ENCODE measurements at places on chromosomes 5 and 9. TPM values are rescaled to one million over a fixed set of nuclear protein-coding genes. Genes with fewer than 3 reads are reported as not detected.

DNA sequence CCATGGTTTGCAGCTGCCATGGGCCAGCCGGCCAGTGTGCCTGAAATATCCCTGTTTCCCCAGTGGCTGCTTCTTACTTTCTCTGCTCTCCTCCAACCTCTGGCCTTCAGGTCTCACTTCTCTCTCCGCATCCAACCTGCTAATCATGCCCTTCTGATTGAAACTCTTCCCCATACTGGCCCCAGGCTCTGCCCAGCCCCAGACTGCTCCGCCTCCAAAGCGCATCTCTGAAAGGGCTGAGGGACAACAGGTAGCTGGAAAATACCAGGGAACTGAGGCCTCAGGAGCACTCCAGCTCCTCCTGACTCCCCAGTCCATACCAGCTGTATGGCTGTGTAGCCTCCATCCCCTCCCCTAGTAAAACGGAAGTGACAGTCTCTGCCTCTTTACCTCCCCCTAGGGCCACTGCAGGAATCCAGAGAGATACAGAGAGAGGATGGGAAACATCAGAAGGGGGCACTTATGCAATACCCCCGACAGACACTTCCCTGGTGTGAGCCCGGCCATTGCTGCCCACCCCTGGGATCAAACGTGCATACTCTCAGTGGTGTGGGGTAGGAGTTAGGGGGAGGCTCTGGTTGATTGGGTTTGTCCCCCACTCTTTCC, 34.2 kb downstream of the PAX5 start:
- DNase-seq, result no peak

- DNase-seq, result no peak
Observed at GRCh38 chr9:131259432-131259898, 16.8 kb downstream of the FAM78A start.

DNA sequence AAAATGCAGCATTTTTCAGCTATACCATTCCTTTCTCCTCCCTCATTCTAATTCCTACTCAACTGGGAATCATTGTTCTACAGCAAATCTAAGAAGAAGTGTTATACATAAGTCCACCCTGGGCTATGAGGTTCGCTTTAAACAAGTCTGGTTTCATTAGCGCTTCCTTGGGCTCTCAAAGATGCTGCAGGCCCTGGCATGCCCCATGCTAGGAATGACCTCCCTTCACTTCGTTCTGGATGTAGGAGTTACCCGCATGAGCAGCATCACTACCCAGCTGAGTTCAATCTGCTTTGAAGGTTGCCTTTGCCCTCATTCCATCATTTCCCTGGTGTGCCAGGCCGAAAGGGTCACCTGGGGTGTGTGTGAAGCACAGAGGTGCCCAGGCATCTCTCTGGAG, 35.4 kb downstream of the F2R start:
- no peak for DNase-seq

DNA sequence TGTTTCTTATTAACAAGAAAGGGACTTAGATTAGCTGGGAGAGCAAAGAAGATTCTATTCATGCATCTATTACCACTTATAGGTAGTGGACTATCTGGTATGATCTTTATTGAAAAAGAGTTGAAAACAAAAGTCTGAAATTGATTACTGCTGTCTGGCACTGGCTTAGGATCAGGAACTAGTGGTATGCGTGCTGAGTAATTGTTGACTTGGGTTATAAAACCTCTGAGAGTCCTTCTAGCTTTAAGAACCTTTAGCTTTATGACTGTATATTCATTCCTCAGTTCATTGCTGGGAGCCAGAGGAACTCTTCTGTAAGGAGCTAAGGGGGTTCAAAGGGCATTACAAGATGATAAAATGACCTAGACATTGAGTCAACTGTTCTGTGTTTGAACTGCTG, 7.6 kb downstream of the SLC1A1 start:
- DNase-seq, result no peak

DNA sequence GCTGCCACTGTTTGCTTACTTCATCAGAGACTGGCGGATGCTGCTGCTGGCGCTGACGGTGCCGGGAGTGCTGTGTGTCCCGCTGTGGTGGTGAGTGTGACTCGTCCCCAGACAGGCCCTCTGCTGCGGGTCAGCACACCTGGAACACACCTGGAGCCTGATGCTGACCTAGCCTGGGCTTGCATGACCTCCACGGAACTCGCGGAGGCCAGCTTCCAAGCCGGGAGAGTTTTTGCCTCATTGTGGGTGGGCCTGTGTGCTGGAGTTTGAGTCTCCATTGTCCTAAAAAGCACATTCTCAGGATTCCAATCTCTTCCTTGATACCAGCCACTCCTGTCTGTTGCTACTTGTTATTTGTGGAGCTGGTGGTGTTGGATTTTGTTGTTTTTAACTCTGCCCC, 28.1 kb downstream of the SLC22A4 start:
- no peak for DNase-seq

GRCh38 chr5:168796000-168796399, 216.8 kb upstream of the PANK3 start:
- no peak for DNase-seq

DNA sequence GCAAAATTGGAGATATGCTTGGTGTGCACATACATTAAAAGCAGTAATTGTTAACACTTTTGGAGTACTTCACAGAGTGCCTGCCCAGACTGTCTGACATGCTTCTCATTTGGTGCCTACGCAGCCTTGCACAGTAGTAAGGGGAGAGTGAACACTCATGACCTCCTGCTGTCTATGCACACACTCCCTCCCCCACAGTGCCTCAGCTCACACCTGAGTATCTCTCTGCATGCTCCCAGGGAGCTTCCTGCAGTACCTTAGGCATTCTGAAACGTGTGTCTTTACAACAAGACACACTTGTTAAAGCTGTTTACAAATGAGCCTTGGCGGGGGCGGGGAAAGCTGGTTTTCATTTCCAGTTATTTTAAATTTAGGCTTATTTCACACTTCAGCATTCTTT, 18.0 kb downstream of the MAP3K1 start:
- DNase-seq, result no peak

DNA sequence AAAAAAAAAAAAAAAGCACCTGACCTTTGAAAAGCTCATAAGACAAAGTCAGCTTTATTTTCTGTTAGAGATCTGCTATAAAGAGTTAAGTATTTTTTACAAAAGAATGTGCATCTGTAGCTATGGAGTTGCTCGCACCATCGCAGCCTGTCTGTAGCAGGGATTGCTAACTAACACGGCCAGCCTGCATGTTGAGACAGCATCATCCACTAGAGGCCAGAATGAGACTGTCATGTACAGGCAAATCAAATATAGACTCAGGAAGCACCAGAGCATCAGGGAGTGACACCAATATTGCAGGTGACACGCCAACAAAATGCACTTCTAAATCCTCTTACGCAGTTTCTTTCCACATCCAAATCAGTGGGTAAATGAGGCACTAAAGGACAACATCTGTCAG, 136.3 kb upstream of the RASEF start:
- DNase-seq, result no peak

- no peak for DNase-seq
Observed at GRCh38 chr5:79821-80220, 12.1 kb upstream of the PLEKHG4B start.

DNA sequence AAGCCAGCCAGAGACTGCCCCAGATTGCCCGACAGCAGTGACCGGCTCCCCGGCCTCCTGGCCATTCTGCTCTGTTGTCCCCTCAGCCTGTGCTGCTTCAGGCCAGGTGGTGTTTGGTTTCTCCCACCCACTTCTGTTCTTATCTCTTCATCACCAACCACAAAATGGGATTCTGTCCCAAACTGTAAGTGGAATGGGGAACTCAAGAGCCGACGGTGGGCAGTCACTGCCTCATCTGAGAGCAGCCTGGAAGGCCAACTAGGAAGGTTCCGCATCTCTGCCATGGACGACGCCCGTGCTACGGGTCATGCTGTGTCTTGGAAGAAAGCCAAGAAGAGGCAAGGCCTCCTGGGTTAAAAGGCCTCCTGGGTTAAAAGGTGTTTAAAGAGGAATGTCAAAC, 219.0 kb upstream of the PIK3R1 start:
- no peak for DNase-seq

- DNase-seq, result no peak
Observed at GRCh38 chr5:59528202-59528862, 365.2 kb downstream of the PDE4D start.

DNA sequence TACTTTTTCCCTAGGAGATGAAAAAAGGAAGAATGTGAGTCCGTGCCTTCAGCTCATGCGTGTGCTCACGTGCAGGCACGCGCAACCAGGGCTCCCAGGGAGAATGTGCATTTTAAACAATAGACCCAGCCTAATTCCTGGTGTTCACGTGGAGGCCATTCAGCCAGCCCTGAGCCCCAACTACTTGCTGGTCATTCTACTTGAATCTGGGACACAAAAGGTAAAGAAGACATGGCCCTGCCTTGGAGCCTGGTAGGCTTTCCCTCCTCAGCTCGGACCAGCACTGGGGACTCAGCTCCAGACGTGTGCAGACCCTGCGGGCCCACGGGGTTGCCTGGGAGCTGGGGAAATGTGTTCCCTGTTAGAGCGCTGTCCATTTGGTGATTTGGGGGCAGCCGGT, 125.5 kb downstream of the MVB12B start:
- no peak for DNase-seq

DNA sequence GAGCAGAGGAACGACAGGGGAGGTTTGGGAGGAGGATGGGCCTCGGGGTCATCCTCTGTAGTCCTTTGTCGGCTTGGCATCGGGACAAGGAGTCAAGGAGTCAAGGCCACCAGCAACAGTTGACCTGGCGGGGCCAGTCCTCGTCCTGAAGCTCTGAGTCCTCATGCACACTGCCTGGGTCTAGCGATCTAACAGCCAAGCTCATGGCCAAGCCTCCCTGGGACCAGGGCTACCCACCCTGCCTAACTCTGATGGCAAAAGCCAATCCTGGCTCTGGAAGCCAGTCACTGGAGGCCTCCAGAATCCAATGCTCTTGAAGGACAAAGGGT, 49.8 kb downstream of the CAMK2A start:
- no peak for DNase-seq

- no peak for DNase-seq
Observed at GRCh38 chr9:86342269-86342668, 11.9 kb downstream of the TUT7 start.

- no peak for DNase-seq
Observed at GRCh38 chr5:126718236-126718868, 58.6 kb upstream of the LMNB1 start.

DNA sequence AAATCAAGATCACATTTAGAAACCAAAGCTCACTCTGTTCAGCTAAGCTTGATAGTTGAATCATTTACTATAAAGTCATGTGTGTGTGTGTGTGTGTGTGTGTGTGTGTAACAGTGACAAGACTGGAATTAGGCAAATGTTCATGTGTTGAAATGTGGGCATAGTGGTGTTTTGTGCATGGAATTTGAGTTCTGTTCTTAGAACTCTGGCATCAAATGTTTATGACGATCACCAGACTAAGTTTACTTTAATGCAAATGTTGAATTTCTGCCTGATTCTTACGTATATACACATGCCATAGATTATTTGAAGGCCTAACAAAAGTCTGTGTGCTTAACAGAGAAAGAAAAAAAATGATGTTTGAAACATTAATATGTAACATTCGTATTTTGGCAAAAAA, 72.8 kb upstream of the COL5A1 start:
- DNase-seq, result no peak

- DNase-seq, result no peak
Observed at GRCh38 chr5:54177058-54177457, 133.3 kb downstream of the ARL15 start.

- DNase-seq, result no peak
Observed at GRCh38 chr9:86734771-86735170, 212.5 kb downstream of the GAS1 start.

GRCh38 chr5:115384587-115385375, 88.3 kb upstream of the CCDC112 start:
- no peak for DNase-seq

GRCh38 chr9:28651050-28651722, 1077.9 kb upstream of the C9orf72 start:
- DNase-seq, result no peak

DNA sequence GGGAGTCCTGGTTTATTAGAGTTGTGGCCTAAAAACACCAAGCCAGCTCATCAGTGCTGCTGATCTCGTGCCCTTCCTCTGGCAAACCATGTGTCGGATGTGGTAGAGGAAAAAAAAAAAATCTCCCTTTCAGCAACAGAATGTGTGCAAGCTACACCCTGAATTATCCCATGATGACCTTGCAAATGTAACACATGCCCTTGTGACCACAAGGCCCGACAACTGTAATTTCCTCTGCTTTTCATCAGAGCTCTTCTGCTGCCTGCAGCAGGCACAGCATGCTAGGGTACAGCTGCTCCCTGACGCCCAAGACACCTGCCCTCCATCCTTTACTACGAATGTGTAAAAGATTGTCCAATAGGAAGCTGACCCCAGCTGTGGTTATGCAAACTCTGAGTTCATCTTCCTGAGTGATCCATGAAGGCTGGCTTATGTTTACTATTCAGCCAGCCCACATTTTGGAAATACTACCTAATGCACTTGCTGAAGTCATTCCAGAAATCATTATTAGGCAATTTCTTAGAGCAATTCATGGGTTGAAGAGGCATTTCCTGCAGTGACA, 14.6 kb upstream of the BNC2 start:
- DNase-seq, result peak; percentile 85

- peak; percentile 80 for DNase-seq
Observed at GRCh38 chr5:149561848-149562247, 10.6 kb upstream of the CSNK1A1 start.

DNA sequence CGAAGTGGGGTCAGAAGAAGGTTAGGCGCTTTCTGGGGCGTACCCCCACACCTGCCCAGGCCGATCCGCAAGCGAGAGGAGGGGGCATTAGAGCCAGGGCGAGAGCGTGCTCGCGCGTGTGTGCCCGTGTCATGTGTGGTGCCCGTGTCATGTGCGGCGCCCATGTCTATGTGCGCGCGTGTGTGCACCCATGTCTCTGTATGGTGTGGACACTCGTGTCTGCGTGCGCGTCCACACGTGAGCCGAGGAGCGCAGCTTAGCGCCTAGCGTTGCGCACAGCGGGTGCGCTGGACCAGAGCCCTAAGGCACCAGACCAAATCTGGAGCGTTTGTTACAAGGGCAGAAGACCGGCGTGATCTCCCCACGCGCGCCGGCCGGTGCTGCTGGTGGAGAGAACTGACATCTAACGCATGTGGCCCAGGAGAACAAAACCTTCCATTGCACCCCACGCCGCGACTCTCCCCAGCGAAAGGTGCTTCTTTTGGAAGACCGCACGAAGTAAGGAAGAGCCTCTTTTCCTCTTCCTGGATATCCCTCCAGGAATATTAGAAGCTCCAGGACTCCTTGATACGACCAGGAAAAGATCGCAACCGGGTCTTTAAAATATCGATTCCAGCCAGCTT, 644 bp downstream of the NIM1K start:
- DNase-seq, result no peak

GRCh38 chr5:132839426-132840301, 9.2 kb upstream of the SHROOM1 start:
- DNase-seq, result no peak

- DNase-seq, result no peak
Observed at GRCh38 chr5:39775797-39776365, 351.1 kb upstream of the DAB2 start.

- no peak for DNase-seq
Observed at GRCh38 chr5:31436851-31437250, 95.0 kb downstream of the DROSHA start.

- no peak for DNase-seq
Observed at GRCh38 chr5:133820507-133820906, 147.9 kb downstream of the C5orf15 start.

PRSS3 gene
- 0.75 TPM for polyA plus RNA-seq

CDH9 gene
- polyA plus RNA-seq, result not detected

SLC25A2 gene
- polyA plus RNA-seq, result not detected

CDH6 gene
- 2.9 TPM for polyA plus RNA-seq

LTC4S gene
- 0.88 TPM for polyA plus RNA-seq
